ENCODE measurements at places on chromosomes 13 and 19. TPM values are rescaled to one million over a fixed set of nuclear protein-coding genes. Genes with fewer than 3 reads are reported as not detected.

The PRR20D gene
- not detected for polyA plus RNA-seq

The NPAS1 gene
- polyA plus RNA-seq: 0.38 TPM

The CLEC17A gene
- not detected for polyA plus RNA-seq

The CEACAM16 gene
- not detected for polyA plus RNA-seq

The C13orf42 gene
- polyA plus RNA-seq: not detected

The HSPB6 gene
- not detected for polyA plus RNA-seq

The LIG4 gene
- 32.3 TPM for polyA plus RNA-seq

The PSG11 gene
- not detected for polyA plus RNA-seq

The PRTN3 gene
- not detected for polyA plus RNA-seq

The LILRB3 gene
- not detected for polyA plus RNA-seq

The IGLON5 gene
- 18.3 TPM for polyA plus RNA-seq

The PCP2 gene
- not detected for polyA plus RNA-seq

The FRY gene
- 46.6 TPM for polyA plus RNA-seq

The GARIN5A gene
- polyA plus RNA-seq: 6.5 TPM

The HSD11B1L gene
- polyA plus RNA-seq: 223 TPM

All from neural cell (in vitro differentiated cells).